ELF-1 (cell line): ENCODE measurements at places on chromosomes 12 and 14.

GRCh38 chr12:16184681-16185080, 92.8 kb downstream of the SLC15A5 start:
- peak; percentile 15 for DNase-seq

DNA sequence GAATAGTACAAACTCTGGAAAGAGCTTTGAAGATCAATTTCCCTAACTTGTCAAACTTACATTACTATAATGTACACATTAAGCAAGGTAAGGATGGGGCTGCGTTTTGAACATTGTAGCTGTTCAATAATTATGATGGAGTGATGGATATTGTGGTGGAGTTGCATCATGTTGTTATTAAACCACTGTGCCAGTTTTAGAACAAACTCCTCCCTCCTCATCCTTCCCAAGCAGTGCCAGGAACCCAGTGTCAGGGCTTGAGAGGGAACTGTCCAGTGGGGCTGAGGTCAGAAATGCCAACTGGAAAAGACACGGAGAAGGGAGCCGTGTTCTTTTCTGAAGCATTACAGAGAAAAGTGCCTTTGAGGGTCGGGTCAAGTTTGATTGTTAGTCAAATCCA, 31.9 kb upstream of the PAPOLA start:
- DNase-seq, result no peak

DNA sequence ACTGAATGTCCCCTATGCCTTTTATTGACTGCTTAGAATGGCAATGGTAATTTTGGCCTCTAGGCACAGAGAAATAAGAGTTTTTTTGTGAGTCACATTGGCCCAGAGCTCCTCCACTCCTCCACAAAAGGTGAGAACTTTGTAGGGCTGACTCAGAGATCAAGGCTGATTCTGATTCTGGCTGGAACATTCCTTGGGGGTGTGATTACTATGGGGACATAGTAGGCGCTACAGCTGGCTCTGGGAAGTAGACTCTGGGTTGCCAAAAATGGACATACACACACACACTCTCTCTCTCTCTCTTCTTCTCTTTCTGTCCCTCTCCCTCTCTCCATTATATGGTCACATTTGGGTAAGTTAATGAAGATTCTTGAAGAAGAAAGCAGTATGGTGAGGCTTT, 174.6 kb upstream of the DDHD1 start:
- DNase-seq, result peak; percentile 21

DNA sequence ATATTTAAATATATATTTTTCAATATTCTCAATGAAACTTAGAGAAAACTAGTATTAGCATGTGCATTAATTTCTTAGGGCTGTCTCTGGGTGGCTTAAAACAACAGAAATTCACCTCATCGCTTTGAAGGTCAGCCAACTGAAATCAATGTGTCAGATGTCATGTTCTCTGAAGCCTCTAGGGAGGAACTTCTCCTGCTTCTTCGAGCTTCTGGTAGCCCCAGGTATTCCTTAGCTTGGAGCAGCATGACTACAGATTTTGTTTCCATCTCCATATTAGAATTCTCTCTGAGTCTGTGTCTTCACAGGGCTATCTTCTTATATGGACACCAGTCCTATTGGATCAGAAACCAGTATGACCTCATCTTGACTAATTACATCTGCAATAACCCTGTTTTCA, 221.5 kb downstream of the PDZRN4 start:
- no peak for DNase-seq

DNA sequence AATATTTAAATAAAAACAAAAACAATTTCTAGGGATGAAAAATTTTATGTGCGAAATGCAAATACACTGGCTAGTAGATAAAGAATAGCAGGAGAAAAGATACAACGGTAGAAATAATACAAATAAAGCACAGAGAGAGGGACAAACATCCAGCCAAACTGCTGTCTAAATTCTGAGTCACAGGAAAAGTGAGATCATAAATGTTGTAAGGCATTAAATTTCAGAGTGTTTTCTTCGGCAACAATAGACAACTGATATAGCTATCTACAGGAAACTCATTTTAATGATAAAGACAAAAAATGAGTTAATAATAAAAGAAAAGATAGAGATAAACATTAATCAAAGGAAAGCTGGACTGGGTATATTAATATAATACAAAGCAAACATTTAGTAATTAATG, 122.2 kb downstream of the NTS start:
- no peak for DNase-seq

DNA sequence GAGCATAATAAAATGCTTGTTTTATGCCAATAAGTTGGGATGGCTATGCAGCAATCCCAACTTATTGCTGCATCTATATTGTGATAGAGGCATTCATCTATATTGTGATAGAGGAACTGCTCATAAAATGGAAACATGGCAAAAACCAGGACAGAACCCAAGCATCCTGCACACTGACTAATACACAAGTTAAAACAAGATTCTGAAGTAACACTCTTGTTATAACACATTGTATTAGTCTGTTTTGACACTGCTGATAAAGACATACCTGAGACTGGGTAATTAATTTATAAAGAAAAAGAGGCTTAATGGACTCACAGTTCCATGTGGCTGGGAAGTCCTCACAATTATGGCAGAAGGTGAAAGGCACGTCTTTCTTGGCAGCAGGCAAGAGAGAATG, 36.8 kb downstream of the KCNK10 start:
- DNase-seq, result no peak

GRCh38 chr12:42689699-42690098, 100.2 kb upstream of the PRICKLE1 start:
- DNase-seq, result no peak

- DNase-seq, result no peak
Observed at GRCh38 chr14:33120341-33120740, 181.7 kb downstream of the NPAS3 start.

DNA sequence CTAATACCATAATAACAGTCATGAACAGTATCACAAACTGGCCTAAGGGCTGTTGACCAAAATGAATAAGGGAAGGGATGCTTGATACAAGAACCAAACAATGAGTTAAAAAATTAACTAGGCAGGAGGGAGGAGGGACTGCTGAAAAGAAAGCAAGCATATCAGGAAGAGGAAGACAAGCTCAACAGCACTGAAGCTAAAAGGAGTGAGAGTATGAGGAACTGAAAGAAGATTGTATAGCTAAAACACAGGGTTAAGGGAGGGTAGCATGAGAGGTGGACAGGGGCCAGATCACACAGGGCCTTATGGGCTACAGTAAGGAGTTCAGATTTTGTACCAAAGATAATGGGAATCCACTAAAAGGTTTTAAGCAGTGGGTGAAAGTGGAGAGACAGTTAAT, 34.1 kb downstream of the ITGA7 start:
- no peak for DNase-seq

- no peak for DNase-seq
Observed at GRCh38 chr12:99453836-99454538, 193.6 kb upstream of the GARIN6 start.

- DNase-seq, result no peak
Observed at GRCh38 chr12:114691763-114692185, 7.8 kb upstream of the TBX3 start.

- DNase-seq, result no peak
Observed at GRCh38 chr14:22176957-22177356, 412.1 kb downstream of the DAD1 start.

DNA sequence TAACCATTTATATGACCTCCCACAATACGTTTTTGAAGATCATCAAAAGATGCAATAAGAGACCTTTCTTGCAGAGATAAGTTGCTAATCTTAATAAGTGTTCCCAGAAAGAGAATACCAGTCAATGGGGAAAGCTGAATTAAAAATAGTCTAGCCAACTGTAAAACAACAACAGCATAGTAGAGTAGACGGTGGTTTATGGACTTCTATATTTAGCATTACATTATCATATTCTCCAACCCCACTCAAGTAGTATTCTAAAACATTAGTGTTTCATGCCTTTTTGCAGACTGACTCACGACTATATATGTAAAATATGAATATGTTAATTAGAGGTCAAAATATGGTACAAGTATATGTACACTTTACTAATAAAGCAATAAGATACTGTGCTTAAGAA, 218.9 kb downstream of the MED13L start:
- DNase-seq, result no peak

DNA sequence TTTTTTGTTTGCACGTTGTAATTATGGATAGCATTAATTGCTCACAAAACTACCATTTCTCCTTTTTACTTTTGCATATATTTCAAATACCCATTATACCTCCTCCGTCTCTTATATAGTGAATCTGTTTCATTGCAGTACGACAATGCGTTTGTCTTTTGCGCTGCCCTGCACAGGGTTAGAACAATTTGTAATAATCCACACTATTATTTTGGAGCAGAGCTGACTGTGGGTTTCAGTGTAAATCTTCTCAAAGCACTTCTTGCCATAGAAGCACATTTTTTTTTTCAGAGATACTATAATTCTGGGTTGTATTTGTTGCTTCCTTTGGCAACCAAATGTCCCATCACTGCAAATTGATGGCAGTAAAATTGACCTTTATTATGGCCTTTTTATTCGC, 451.8 kb upstream of the STXBP6 start:
- DNase-seq, result no peak

- no peak for DNase-seq
Observed at GRCh38 chr14:100644784-100645183, 57.6 kb upstream of the BEGAIN start.

- DNase-seq, result no peak
Observed at GRCh38 chr12:62627181-62627580, 160.6 kb downstream of the MON2 start.

- no peak for DNase-seq
Observed at GRCh38 chr14:59831121-59831730, 39.4 kb downstream of the RTN1 start.

DNA sequence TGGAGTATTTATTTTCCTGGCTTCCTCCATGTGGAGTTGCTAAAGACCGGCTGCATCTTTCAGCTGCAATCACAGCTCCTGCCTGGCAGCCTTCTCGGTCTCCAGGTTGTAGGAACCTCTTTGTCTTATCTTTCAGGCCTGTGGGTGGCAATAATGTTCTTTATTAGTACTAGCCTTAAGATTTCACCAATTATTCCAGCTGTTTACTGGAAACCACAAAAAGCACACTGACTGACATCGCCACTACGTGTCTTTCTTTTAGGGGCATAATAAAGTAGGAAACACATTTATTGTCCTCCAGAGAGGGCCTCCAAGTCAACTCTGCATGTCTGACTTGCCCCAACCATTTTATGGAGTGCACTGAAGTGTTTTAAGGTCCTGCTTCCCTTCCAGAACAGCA, 1116.5 kb upstream of the TMEM132C start:
- DNase-seq, result no peak

- no peak for DNase-seq
Observed at GRCh38 chr14:104253901-104254353, 115.5 kb downstream of the KIF26A start.

- no peak for DNase-seq
Observed at GRCh38 chr12:62700091-62700880, 233.7 kb downstream of the MON2 start.

GRCh38 chr14:67784244-67784823, 32.1 kb downstream of the ZFYVE26 start:
- no peak for DNase-seq

DNA sequence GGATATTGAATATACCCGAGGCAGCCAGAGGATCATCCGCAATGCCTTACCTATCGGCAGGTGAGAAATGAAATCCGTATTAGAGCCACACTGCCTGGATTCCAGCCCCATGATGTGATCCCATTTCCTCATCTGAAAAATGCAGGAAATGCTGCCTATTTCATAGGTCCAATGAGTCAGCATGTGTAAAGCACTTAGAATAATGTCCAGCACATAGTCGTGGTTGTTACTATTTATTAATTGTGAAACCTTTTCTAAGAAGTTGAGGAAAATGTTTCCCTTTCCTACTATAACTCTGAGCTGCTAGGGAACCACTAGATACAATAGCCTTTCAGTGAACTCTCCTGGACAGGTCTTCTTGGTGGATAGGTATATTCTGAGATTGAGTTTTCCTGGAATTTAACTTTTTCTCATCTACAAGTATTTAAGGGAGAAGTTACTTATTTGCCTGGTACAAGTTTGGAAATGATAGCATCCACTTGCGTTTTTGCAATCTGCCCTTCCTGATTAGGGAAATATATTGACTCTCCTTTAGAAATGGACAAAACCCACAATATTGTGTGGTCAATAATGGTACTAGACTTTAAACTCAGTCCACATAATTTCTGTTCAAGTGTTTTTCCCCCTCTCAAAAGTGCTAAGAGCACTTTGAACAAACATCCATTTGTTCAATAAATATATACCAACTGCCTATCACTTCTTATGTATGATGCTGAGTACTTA, 12.2 kb downstream of the POLR3B start:
- no peak for DNase-seq

DNA sequence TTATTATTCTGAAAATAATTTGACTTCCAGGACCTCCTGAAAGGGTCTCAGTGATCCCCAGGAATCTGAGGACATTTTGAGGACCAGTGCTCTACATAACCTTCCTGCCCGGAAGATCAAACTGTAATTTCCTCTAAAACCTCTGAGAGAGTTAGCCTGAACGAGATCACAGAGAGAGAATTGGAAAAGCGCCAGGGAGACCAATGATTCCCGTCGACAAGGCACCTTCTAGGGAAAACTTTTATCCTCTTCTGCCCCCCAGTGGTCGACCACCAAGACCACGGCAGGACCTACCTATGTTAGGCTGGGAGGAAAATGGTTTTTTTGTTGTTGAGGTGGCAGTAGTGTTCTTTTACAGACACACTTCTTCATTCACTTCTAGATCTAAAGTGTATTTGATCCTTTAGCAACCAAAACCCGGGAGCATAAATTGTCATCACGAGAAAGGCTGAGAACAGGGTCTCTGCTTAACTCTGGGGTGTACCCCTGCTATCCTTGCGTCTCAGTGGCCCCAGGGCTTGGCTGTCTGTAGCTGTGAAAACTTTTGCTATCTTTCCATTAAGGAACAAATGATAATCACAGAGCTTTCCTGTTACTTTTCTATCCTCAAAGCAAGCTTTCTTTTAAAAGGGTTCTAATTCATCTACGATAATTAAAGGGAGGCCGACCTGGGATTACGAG, 62.9 kb upstream of the NID2 start:
- peak; percentile 80 for DNase-seq

DNA sequence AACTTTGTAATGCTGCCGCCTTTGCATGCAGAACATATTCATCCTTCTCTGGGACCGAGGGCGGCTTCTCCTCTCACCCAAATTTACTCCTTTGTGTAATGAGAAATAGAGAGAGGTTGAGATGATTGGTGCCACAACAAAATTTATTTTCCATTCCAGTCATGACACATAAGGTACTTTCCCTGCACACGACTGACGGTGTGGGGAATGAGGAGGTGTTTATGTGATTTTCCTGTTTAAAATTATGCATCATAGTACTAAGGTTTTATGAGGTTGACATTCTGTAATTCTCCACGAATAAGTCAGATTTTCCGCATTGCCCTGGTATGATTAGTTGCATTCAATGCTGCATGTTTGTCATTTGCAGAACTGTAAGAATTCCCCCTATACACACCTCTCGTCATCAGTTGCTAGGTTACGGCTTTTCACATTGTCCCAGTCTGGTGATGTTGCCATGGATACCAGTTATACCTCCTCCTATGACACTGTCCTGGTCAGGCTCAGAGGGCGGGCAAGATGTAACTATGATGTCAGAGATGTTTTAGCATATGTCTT, 23.1 kb downstream of the BICDL1 start:
- no peak for DNase-seq

- peak; percentile 91 for DNase-seq
Observed at GRCh38 chr14:74326369-74327152, 21.7 kb upstream of the VRTN start.

- DNase-seq, result no peak
Observed at GRCh38 chr14:93029417-93029816, 86.3 kb downstream of the ITPK1 start.
